ENCODE measurements at places on chromosomes 16 and 17.

- DNase-seq, result no peak
Observed at GRCh38 chr17:50289278-50289677, 15.0 kb downstream of the TMEM92 start.

DNA sequence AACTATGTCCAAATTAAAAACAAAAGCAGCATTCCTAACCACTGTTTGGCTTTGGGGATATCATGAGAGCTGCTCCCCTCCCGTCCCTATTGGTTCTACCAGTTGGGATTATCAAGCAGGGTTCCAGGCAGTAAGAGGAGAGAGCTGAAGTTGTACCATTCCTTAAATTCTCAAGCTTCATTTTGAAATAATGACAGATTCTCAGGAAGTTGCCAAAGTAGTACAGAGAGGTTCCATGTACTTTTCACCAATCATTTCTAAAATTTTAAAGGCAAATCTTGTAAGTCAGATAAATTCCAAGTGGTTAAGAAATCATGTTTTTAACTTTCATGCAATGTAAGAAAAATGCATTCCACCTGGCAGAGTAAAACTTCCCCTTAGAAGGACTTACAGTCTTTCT is 36.9 kb downstream of the TEX2 start:
- no peak for DNase-seq

- DNase-seq, result no peak
Observed at GRCh38 chr16:65327346-65327745, 205.5 kb upstream of the CDH11 start.

DNA sequence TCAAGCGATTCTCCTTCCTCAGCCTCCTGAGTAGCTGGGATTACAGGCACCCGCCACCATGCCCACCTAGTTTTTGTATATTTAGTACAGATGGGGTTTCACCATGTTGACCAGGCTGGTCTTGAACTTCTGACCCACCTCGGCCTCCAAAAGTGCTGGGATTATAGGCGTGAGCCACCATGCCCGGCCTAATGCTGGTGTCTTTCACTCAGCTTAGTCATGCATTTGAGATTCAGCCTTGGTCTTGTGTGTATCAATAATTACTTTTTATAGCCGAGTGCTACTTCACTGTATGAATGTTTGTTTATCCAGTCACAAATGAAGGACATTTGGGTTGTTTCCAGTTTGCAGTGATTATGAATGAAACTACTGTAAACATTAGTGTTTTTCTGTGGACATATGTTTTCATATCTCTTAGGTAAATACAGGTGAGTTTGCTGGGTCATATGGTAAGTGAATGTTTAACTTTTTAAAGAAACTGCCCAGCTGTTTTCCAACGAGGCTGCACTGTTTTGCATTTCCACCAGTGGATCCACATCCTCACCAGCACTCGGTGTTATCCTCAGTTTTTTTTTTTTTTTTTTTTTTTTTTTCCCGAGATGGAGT is 11.0 kb upstream of the PLCG2 start:
- no peak for DNase-seq

GRCh38 chr17:35641032-35641431 is 53.9 kb downstream of the AP2B1 start:
- DNase-seq, result no peak

DNA sequence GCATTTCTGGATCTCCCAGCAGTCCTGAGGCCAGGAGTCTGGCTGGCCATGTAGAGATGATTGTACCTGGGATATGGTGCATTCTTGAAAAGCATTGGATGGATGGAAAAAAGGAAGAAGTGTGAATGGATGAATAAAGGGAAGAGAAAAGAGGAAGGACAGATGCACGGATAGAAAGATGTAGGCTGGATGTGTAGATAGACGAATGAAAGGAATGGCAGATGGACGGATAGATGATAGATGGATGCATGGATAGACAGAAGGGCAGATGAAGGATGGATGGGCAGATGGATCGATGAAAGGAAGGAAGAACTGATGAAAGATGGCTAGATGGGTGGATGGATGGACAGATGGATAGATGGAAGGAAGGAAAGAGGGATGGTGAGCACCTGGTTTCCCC is 210.9 kb downstream of the MSI2 start:
- DNase-seq, result no peak

GRCh38 chr16:72444696-72445095 is 272.7 kb upstream of the PMFBP1 start:
- DNase-seq, result no peak

- DNase-seq, result no peak
Observed at GRCh38 chr16:51553910-51554309, 402.8 kb upstream of the SALL1 start.

GRCh38 chr17:192666-193425 is 11.4 kb upstream of the DOC2B start:
- DNase-seq, result no peak
